T-helper 1 cell (primary cell): ENCODE measurements at places on chromosomes 11 and 22.

DNA sequence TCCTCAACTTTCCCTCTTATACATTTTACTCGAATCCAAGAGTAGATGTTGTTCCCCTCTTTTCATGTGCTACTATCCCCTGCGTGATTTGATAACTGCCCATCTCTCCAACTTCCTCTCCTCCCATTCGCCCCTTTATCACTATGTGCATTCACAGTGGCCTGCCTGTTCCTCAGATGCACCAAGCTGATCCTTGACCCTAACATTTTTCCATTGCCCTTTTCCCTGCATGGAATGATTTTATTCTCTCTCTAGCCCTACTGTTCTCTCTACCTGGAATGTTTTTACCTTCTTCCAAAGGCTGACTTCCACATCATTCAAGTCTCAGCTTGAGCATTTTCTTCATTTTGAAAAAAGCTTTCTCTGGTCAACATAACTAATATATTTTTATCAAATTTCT is 15.8 kb upstream of the BBOX1 start:
- no peak for DNase-seq

- no peak for DNase-seq
Observed at GRCh38 chr22:46667245-46667623, 47.0 kb downstream of the GRAMD4 start.

- no peak for DNase-seq
Observed at GRCh38 chr22:29187831-29188230, 17.9 kb upstream of the EMID1 start.

GRCh38 chr11:33110083-33110482 is 51.2 kb downstream of the CSTF3 start:
- DNase-seq, result no peak

- no peak for DNase-seq
Observed at GRCh38 chr11:94513091-94513490, 830 bp downstream of the C11orf97 start.

- DNase-seq, result no peak
Observed at GRCh38 chr22:31926969-31927368, 17.4 kb upstream of the YWHAH start.

DNA sequence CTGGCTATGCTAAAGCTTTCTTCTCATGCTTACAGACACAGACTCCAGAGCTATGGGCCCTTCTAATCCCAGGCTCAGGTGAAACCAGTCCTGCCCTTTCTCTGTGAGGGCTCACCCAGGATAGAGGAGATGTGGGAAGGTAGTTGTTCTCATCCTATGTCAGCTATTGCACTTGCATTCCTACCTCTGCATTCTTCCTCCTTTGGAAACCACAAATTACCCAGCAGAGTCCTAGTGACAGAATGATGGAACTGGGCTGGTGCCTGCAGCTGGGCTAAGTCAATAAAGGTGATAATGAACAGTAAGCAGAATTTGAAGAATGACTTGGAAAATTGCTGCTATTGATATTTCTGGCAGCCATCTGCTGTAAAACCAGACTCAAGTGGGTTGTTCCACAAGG is 560.0 kb downstream of the TMEM135 start:
- DNase-seq, result no peak

DNA sequence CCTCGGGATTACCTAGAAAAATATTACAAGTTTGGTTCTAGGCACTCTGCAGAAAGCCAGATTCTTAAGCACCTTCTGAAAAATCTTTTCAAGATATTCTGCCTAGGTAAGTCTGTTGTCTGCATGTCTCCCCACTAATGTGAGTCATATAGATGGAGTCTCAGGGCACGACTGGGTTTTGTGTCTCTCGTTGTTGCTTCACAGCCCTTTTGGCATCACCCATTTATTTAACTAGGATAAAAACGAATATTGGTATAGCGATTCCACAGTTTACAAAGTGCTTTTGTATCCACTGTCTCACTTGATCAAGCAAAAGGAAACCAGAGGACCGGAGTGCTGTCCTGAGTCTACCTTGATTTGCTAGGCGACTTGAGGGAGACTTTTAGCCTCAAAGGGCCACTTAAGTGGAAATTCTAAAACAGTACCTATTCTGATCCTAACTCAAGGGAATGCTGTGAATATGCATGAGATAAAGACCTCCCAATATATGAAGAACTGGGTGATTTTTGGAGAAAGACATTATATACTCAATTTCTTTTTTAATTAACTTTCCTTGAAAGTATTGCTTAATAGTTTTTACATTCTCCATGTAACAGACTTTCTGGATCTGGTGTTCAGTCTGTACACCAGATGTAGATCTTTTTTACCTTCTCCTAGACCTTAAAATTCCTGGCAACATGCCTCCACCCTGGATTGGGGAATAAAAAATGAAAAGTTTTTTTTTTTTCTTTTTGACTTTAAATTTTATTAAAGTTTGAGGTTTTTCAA is 590 bp downstream of the NNMT start:
- DNase-seq, result no peak

GRCh38 chr22:50169774-50170341 is 673 bp upstream of the PANX2 start:
- DNase-seq, result peak; percentile 4

DNA sequence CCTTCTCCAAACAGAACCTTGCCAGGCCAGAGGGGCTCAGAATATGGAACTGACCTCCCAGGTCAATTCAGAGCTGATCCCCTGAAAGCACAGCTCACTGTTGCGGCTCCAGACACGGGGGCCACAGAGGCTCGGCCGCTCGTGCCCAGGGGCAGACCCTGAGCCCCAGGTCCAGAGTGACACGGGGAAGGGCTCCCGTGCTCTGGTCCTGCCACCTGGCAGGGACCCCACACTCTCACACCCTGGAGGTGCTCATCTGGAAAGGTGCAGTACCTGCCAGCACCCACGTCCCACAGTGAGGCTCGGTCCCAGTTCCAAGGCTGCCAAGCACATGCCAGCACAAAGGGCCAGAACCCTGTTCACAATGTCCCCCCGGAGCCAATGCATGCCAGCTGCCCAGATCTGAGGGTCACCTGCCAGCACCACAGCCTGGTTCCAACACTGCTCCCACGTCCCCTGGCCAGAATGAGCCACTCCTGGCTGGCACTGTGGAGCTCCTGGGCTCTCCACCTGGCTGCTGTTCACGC is 170.6 kb downstream of the SHANK2 start:
- no peak for DNase-seq

DNA sequence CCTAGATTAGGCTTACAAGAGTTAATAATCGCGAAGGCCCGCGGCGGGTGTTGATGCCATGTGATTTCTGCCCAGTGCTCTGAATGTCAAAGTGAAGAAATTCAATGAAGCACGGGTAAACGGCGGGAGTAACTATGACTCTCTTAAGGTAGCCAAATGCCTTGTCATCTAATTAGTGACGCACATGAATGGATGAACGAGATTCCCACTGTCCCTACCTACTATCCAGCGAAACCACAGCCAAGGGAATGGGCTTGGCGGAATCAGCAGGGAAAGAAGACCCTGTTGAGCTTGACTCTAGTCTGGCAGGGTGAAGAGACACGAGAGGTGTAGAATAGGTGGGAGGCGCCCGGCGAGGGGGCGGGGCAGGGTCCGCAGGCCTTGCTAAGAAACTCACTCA is 65.5 kb downstream of the AAMDC start:
- DNase-seq, result no peak

DNA sequence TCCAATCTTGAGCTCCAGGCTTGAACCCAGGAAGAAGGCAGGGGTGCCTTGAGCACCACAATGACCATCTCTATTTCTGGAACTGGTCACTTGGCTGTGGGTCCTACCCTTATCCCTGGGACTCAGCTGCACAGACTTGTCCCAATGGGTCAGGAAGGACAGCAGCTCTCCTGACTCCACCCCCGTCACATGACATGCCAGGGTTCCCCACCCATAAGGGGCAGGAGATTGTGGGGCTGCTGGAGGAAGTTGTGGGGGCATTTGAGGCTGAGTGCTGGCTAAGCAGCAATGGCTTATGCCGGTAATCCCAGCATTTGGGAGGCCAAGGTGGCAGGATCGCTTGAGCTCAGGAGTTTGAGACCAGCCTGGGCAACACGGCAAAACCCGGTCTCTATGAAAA is 56.2 kb downstream of the NFAM1 start:
- DNase-seq, result no peak

GRCh38 chr11:77776455-77776854 is 44.1 kb downstream of the RSF1 start:
- peak; percentile 8 for DNase-seq

DNA sequence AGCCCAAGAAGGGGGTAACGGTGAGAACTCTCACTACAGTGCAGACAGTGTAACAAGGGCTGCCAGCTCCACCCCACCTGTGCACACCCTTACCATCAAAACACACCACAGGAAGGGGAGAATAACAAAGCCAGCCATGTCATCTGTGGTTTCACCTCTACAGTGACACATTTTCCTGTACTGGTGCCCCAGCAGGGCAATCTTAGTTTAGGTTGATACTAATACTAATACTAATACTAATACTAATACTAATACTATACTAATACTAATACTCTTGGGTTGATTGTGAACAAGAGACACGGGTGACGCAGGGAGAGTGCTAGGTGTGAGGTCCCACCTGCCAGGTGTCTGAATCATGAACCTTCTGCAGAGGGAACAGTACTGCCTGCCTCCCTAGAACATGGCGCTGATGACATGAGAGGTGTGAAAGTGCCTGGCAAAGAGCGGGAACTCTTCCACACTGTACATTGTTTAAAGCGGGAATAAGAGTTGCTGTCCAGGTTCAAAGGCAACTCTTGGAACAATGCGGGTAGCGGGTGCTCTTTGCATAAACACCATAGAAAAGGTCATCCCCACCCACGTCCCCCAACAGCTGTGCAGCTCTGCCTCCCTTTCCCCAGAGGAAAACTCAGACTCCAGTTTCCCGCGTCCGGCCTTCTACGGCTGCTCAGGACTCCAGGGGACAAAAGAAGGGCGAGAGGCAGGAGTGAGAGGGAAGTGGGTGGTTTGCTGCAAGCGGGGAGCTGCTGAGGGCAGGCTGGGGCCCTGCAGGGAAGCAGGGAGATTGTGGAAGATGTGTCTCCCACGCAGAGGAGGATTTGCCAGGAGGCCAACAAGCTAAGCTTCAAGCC is 25.0 kb upstream of the TMPRSS4 start:
- peak; percentile 84 for DNase-seq

DNA sequence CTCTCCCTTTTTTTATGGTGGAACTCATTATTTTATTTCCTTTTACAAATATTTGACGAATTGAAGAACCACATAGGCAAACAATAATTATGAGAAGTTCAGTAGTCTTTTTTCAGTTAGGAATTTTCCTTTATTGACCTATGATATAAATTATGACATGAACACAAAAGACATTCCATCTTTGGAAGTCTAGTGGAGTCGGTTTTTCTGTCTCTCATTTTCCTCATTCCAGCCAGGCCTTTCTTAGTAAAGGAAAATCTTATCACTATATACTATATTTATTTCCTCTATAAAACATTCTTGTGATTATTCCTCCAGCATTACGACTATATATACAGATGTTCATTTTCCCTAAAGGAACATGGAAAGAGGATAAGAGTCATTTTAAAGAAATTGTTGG is 1046.1 kb downstream of the DLG2 start:
- DNase-seq, result no peak

- no peak for DNase-seq
Observed at GRCh38 chr11:42482822-42483221, 829.0 kb upstream of the API5 start.

DNA sequence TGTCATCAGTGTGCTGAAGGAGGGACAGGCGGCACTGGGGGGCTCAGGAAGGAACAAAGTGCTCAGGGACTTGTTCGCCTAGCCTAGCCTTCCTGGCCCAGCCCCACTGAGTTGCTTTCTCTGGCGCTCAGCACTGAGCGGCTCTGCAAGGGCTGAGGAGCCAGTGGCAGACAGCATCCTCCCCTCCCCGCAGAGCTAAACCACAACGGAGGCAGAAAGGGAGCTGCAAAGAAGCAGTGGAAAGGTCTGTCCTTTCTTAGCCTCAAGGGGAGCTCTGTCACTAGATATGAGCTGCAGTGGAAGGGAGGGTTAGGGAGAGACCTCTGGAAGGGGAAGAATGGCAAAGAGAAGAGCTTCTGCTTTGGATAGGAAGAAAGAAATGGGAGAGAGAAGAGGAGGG is 89.7 kb upstream of the PHOX2A start:
- DNase-seq, result peak; percentile 9

DNA sequence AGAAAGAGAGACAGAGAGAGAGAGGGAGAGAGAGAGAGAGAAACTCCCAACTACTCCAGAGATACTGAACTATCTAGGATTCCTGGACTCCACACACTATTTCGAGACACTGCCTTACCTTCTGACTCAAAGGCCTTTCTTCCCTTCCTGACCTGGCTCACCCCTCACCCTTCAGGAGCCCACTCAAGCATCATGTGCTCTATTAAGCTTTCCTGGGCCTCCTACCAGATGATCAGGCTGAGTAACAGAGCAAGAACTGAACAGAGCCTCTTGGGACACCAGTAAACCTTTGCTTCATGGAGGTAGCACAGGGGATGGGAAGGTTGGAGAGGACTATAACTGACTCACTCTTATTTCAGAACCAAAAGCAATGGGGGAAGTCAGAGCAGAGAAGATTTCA is 31.4 kb downstream of the PLEKHA7 start:
- DNase-seq, result no peak

DNA sequence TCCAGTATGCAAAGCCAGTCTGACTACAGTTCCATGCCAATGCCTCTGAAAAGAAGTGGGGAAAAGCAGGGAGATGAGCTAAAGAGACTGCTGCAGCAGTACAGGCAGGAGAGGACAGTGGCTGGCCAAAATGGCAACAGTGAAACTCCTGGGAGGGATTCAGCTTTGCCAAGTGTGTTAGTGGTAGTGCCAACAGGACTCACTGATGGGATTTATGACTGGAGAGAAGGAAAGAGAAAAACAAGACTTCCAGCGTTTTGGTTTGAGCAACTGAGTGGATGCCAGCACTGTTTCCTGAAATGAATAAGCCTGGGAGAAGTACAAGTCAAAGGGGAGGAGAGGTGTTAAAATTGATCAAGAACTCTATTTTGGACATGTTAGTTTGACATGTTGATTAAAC is 80.9 kb downstream of the PLEKHA7 start:
- DNase-seq, result no peak

GRCh38 chr22:27896245-27896644 is 22.8 kb downstream of the PITPNB start:
- DNase-seq, result peak; percentile 19

GRCh38 chr11:6481924-6482275 is 599 bp downstream of the TIMM10B start:
- DNase-seq, result no peak

- DNase-seq, result peak; percentile 88
Observed at GRCh38 chr11:17077520-17078401, at the start of gene RPS13. Gene RPS13, minus strand, starts transcription at chr11:17077667. Its CDS starts 26 bp downstream, at chr11:17077641.

DNA sequence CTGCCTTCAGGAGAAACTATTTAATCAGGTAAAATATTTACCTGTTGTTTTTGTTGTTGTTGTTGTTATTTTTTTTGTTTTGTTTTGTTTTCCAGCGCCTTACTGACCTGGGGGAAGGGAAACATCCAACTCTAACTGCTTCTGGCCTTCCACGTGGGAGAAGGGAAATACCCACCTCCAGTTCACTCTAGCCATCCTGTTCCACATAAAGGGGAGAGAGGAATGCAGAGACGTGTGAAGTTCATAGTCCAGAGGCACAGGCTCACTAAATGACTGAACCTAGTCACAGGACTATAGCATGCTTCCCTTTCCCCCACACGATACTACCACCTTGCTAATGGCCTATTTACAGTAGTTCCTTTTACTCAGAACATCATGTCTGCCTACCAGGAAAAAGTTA is 72.4 kb upstream of the VSTM5 start:
- no peak for DNase-seq
